ENCODE measurements at places on chromosomes 7 and 10.
A peak's percentile ranks its signal among the peaks of the same experiment; 100 is the strongest.

GRCh38 chr10:49678827-49679479 is 498 bp upstream of the C10orf53 start:
- DNase-seq = no peak

GRCh38 chr7:142602756-142603155 is 146.5 kb upstream of the PRSS1 start:
- no peak for DNase-seq

- no peak for DNase-seq
Observed at GRCh38 chr10:20254497-20254896, 438.3 kb downstream of the PLXDC2 start.

DNA sequence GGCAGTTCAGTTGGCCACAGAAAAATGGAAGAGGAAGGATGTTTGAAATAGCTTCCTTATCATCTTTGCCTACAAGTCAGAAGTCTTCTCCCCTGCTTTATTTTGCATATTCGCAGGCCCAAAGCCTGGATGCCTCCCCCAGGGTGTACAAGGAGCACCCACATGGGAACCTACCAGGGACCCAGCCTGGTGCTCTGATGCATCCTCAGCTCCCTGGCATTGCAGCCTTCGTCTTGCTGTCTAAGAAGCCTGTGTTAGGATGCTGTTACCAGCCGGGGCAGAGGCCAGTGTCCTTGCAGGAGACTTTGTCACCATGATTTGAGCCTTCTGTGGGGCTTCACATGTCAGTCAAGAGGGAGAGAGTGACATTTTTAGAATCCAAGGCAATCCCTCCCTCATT is 27.0 kb upstream of the GPR26 start:
- no peak for DNase-seq

- peak; percentile 92 for DNase-seq
Observed at GRCh38 chr7:22822486-22823141, at the start of gene TOMM7. Gene TOMM7 (minus strand): TSS chr7:22822849. CDS start chr7:22822779, 70 bp downstream.

- no peak for DNase-seq
Observed at GRCh38 chr10:78531088-78531487, 497.4 kb downstream of the RPS24 start.

DNA sequence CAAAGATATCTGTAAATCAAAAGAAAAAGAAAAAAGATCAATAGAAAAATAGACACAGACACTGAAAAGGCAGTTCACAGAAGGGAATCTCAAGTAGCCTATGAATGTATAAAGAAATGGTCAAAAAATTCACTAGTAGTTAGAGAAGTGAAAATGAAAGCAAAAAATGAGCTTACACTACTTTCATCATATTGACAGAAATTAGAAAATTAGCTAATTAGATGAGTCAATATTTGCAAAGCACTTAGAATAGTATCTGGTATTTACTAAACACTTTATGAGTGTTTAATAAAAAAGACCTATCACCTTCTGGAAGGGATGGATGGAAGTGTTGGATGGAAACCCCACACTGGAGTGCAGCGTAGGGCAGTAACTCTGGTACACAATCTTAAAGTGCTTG is 1.7 kb upstream of the CFAP58 start:
- DNase-seq = no peak

- no peak for DNase-seq
Observed at GRCh38 chr10:124721330-124722045, 22.7 kb downstream of the FAM53B start.

- no peak for DNase-seq
Observed at GRCh38 chr7:149880638-149881311, 7.0 kb downstream of the ATP6V0E2 start.

DNA sequence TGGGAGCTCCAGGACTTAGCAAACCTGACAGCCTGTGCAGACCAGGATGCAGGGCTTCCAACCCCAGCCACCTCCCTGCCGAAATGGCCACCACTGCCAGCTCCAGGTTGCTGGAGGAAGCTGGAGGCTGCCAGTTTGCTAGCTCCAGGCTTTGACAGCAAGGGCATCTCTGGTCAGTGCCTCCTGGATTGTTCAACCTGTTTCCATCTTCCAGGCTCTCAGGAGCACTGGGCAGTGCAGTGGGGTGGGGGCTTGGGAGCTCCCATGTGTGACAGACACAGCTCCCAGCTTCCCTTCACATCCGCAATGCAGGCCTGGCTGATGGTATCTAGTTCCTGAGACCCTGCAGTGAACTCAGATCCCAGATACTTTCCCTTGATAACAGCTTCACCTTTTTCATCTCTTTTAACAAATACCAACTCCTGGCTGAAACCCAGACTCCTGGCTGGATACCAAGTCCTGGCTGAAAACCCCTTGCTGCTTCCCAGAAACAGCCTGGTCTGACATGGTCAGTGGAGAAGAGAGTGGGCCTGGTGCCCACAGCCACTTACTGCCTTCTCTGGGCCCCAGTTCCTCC is 20.8 kb upstream of the RET start:
- peak; percentile 7 for DNase-seq

- DNase-seq = no peak
Observed at GRCh38 chr10:63217120-63217605, 84.0 kb downstream of the NRBF2 start.

GRCh38 chr7:26865094-26865388 is 651 bp upstream of the SKAP2 start:
- peak; percentile 67 for DNase-seq

- DNase-seq = no peak
Observed at GRCh38 chr7:43495572-43495971, 87.3 kb upstream of the STK17A start.

DNA sequence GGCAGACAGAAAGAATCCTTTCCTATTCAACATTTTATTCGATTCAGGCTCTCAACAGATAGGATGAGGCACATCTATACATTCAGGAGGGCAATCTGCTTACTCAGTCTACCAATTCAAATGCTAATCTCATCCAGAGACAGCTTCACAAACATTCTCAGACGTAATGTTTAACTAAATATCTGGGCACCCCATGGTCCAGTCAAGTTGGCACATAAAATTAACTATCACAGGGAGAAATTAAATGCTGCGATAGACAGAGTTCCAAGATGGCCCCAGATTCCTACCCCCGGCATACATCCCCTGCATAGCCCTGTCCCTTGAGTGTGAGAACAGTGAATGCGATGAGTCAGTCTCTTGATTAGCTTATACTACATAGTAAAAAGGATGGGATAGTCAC is 184.3 kb downstream of the FGFR2 start:
- no peak for DNase-seq

GRCh38 chr10:125091891-125092290 is 68.5 kb downstream of the CTBP2 start:
- DNase-seq = no peak

- no peak for DNase-seq
Observed at GRCh38 chr10:113732160-113732881, 19.2 kb upstream of the PLEKHS1 start.

- no peak for DNase-seq
Observed at GRCh38 chr7:129436335-129436923, 2.2 kb downstream of the STRIP2 start.

DNA sequence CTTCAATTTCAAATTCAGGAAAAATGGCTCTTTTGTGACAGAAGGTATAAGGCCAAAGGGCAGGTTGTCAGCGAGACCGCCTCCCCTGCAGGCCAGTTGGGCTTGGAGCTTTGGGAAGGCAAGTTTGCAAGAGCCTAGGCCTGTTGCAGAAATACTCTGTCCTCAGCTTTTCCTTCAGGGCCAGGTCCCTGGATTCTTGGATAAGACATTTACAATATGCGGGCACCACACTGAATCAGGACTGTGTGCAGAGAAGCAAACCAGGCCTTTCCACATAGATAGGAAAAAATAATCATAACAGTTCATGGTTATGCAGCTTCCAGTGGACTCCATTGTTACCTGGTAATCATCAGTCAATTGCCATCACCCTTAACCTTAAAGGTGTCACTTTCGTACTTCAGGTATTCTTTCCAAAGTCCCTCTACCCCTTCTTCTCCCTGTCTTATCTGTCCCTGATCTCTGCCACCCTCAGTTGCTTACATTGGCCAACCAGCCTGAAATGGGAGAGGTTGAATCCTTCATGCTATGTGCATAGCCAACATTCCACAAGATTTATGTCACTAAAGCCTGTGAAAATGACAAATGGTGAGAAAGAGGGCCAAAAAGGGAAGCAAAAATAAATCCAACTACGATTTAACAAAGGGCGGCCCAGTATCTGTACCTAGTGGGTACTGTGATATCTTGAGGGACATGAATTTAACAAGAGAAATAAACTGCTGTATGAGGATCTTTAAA is 304.5 kb upstream of the NFE2L3 start:
- no peak for DNase-seq
